ENCODE measurements at places on chromosomes 5 and 9. TPM values are rescaled to one million over a fixed set of nuclear protein-coding genes. Genes with fewer than 3 reads are reported as not detected.

The CAMK2A gene
- 1.8 TPM for total RNA-seq

The CER1 gene
- total RNA-seq: not detected

The PLEKHG4B gene
- 5.9 TPM for total RNA-seq

The DNAH5 gene
- total RNA-seq: 12.2 TPM

The ANKRD20A1 gene
- total RNA-seq: 0.98 TPM

The TLX3 gene
- not detected for total RNA-seq

The SLCO6A1 gene
- total RNA-seq: not detected

GRCh38 chr5:78537411-78537810 lies 111.2 kb downstream of the LHFPL2 start:
- H3K36me3 ChIP-seq: no peaks in the 10 kb centered on the region
- no peaks in the 10 kb centered on the region for H3K27me3 ChIP-seq
- peaks cover 5% of the 10 kb centered on the region for H3K4me1 ChIP-seq
- no peak for DNase-seq

DNA sequence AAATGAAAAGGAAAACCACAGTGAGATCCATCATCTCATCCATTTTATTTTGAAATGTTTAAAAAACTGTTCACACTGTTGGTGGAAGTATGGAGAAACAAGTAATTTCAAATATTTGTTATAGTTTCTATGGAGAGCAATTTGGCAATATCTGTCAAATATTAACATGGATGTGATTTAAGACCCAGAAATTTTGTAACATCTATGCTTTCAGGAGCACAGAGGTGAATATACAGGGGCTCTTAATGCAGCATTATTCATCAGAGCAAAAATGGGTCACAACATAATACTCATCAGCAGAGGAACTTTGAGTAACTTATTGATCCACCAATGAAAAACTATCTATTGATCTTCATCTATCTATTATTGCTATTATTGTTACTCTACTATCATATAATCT lies 31.4 kb upstream of the SPATA31C2 start:
- no peaks in the 10 kb centered on the region for H3K36me3 ChIP-seq
- H3K27me3 ChIP-seq: no peaks in the 10 kb centered on the region
- no peak for DNase-seq
- no peak overlapping the region for H3K4me3 ChIP-seq
- H3K27ac ChIP-seq: no peak overlapping the region
- no peaks in the 10 kb centered on the region for H3K4me1 ChIP-seq

DNA sequence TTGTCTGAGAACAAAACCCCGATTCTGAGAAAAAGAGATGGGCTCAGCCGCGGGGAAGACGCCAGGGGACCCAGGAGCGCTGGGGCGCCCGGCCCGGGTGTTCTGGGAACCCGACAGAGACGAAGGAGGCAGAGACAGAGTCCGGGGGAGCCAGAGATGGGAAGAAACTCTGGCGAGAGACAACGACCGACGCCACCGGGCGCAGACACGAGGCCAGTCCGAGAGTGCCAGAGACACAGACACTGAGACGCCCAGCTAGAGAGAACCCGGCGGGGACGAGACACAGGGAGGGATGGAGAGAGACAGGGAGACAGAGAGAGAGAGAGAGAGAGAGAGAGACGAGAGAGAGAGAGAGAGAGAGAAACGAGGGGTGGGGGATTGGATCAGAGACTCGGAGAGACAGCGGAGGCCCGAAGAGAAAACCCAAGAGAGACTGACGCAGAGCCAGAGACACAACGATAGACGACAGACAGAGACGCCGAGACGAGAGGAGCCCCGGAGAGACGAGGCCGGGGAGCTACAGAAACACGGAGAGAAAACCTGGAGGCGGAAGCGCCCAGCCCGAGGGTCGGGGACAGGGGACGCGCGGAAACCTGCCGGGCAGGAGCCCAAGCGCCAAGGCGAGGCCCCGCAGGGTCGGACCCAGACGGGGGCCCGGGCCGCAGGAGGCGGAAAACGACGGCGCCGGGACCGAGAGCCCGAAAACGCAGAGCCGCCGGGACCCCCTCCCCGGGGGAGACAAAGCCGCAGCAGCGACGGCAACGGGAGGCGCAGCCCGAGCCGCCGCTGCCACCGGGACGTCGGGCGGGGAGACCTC lies 3.3 kb downstream of the NR5A1 start:
- DNase-seq: peak; percentile 78
- H3K36me3 ChIP-seq: no peaks in the 10 kb centered on the region
- peaks cover 45% of the 10 kb centered on the region for H3K27me3 ChIP-seq
- H3K27ac ChIP-seq: no peak overlapping the region

DNA sequence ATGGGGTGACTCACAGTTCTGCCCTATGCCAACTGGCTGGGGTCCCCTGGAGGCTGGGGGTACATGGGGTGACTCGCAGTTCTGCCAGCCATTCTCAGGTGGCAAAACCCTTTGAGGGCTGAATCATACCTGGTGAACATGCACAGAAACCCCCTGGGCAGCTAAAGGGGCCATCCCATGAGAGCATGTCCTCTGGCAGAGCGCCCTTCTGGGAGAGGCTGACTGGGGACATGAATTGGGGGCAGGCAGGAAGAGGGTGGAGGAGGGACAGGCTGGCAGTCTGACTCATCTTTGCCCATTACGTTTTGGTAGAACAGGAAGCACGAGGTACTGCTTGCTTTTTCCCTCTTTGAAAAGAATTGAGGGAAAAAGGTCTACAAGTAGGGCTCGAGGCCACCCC lies 16.7 kb downstream of the TRAF1 start:
- peaks cover 11% of the 10 kb centered on the region for H3K36me3 ChIP-seq
- no peak for DNase-seq

GRCh38 chr9:14207352-14207995 lies 106.5 kb downstream of the NFIB start:
- H3K4me3 ChIP-seq: no peak overlapping the region
- H3K4me1 ChIP-seq: peaks cover 12% of the 10 kb centered on the region
- H3K27ac ChIP-seq: no peak overlapping the region
- no peak for DNase-seq
- no peaks in the 10 kb centered on the region for H3K36me3 ChIP-seq

DNA sequence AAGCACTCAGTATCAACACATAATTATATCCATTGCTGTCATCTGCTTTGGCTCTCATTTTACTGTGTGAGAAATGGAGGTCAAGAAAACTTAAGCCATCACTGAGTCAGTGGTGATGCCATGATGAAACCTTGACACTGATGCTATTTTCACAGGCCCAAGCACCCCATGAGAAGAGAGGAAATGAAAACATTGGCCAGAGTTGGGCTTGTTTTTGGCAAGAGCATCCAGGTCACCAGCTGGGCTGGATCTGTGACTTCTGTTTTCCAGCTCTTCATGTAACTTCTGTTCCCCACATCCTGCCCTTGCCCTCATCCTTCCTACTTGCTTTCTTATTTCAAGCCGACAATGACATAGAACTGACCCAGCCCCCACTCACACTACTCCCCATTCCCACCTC lies 10.0 kb downstream of the LCP2 start:
- no peak overlapping the region for H3K4me3 ChIP-seq
- H3K27me3 ChIP-seq: no peaks in the 10 kb centered on the region
- H3K27ac ChIP-seq: no peak overlapping the region
- H3K4me1 ChIP-seq: peaks cover 37% of the 10 kb centered on the region

GRCh38 chr9:84439250-84439649 lies 98.7 kb upstream of the SLC28A3 start:
- no peaks in the 10 kb centered on the region for H3K4me1 ChIP-seq
- no peak overlapping the region for H3K27ac ChIP-seq
- H3K27me3 ChIP-seq: no peaks in the 10 kb centered on the region
- DNase-seq: no peak

DNA sequence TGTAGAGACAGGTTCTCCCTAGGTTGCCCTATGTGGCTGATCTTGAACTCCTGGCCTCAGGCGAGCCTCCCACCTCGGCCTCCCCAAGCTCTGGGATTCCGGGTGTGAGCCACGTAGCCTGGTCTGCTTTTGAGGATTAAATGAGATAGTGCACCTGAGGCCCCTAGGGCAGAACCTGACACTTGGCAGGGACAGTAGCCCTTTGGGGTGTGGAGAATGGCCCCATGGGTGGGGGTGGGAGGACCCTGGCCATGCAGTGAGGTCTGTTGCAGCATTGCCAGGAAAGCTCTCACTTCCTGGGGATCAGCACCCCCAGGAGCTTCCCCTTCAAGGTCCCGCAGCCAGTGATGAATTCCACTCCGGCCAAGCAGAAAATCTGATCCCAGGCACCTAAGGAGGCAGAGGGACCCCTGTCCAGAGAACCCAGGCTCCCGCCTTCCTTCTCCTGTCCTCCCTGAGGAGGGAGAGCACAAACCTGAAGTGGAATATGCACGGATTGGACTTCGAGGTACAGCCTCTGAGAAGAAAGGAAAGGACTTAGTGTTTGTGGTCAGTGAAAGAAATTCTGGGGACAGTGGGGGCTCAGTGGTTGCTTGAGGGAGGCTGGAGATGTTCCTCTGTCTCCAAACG lies 73.9 kb upstream of the UNC5A start:
- DNase-seq: no peak
- no peaks in the 10 kb centered on the region for H3K4me1 ChIP-seq
- no peak overlapping the region for H3K4me3 ChIP-seq
- no peaks in the 10 kb centered on the region for H3K36me3 ChIP-seq
- no peak overlapping the region for H3K27ac ChIP-seq
- H3K27me3 ChIP-seq: no peaks in the 10 kb centered on the region

GRCh38 chr5:29304545-29304944 lies 1888.9 kb upstream of the CDH6 start:
- DNase-seq: no peak
- no peaks in the 10 kb centered on the region for H3K4me1 ChIP-seq
- no peak overlapping the region for H3K27ac ChIP-seq
- no peaks in the 10 kb centered on the region for H3K27me3 ChIP-seq
- H3K4me3 ChIP-seq: no peak overlapping the region

DNA sequence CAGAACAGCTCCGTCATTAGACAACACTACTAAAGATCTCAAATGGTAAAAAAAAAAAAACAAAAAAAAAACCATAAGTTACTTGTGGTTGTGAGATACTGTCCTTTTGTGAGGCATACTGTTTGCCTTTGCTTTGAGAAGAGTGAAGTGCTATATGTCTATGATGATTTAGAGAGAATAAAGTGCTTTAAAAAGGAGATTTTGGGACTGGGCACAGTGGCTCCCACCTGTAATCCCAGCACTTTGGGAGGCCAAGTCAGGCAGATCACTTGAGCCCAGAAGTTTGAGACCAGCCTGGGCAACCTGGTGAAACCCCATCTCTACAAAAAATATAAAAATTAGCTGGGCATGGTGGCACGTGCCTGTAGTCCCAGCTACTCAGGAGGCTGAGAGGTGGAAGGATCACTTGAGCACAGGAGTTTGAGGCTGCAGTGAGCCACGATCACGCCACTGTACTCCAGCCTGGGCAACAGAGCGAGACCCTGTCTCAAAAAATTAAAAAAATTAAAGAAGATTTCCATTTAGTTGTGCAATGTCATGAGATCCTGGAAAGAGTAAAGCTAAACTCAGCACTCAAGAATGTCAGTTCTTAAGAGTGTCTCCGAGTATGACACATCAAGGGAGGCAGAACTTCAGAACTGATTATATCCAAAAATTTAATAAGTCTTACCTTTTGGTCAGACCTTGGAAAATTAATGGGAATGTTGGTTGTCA lies 87.3 kb downstream of the PRDM6 start:
- DNase-seq: no peak
- H3K27ac ChIP-seq: no peak overlapping the region
- no peak overlapping the region for H3K4me3 ChIP-seq

DNA sequence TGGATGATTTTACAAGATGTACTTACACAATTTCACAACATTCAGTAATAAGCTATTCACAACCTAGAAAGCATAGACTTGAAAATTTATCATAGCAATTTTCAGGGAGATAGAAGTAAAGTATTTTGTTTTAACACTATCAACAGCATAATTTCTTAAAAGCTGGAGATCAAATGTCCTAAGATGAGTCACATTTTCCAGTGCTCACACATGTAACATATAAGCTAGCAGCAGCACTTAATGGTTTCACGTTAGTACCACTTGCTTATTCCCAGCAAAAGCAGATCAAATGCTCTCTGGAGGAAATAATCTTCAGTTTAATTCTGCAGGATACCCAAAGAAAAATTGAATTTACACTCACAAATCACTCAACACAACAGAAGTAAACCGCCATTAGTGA lies 6.5 kb downstream of the OR13C8 start:
- H3K4me3 ChIP-seq: no peak overlapping the region
- H3K4me1 ChIP-seq: no peaks in the 10 kb centered on the region
- H3K27ac ChIP-seq: no peak overlapping the region

- no peaks in the 10 kb centered on the region for H3K36me3 ChIP-seq
- peaks cover 27% of the 10 kb centered on the region for H3K4me1 ChIP-seq
- DNase-seq: no peak
- H3K27ac ChIP-seq: peak overlapping the region; percentile 65
Observed at GRCh38 chr5:10485897-10486296, 44.2 kb downstream of the ROPN1L start.

GRCh38 chr9:76092572-76092971 lies 202.1 kb downstream of the PCSK5 start:
- no peak for DNase-seq
- no peaks in the 10 kb centered on the region for H3K27me3 ChIP-seq
- H3K4me1 ChIP-seq: no peaks in the 10 kb centered on the region
- no peaks in the 10 kb centered on the region for H3K36me3 ChIP-seq

- H3K27me3 ChIP-seq: no peaks in the 10 kb centered on the region
- no peak overlapping the region for H3K4me3 ChIP-seq
- H3K36me3 ChIP-seq: no peaks in the 10 kb centered on the region
- peak; percentile 29 for DNase-seq
- peaks cover 6% of the 10 kb centered on the region for H3K4me1 ChIP-seq
Observed at GRCh38 chr5:17061973-17062470, 125.9 kb upstream of the MYO10 start.

GRCh38 chr9:5515261-5515650 lies 4.9 kb downstream of the PDCD1LG2 start:
- no peaks in the 10 kb centered on the region for H3K27me3 ChIP-seq
- H3K4me3 ChIP-seq: no peak overlapping the region
- H3K27ac ChIP-seq: no peak overlapping the region
- no peak for DNase-seq
- peaks cover 8% of the 10 kb centered on the region for H3K4me1 ChIP-seq
- H3K36me3 ChIP-seq: no peaks in the 10 kb centered on the region

- no peaks in the 10 kb centered on the region for H3K27me3 ChIP-seq
- DNase-seq: no peak
- no peaks in the 10 kb centered on the region for H3K36me3 ChIP-seq
- H3K27ac ChIP-seq: no peak overlapping the region
Observed at GRCh38 chr5:132230871-132231270, 3.2 kb upstream of the P4HA2 start.

All from upper lobe of left lung (tissue), 6 donors.